ENCODE measurements at places on chromosomes 13 and 19.

DNA sequence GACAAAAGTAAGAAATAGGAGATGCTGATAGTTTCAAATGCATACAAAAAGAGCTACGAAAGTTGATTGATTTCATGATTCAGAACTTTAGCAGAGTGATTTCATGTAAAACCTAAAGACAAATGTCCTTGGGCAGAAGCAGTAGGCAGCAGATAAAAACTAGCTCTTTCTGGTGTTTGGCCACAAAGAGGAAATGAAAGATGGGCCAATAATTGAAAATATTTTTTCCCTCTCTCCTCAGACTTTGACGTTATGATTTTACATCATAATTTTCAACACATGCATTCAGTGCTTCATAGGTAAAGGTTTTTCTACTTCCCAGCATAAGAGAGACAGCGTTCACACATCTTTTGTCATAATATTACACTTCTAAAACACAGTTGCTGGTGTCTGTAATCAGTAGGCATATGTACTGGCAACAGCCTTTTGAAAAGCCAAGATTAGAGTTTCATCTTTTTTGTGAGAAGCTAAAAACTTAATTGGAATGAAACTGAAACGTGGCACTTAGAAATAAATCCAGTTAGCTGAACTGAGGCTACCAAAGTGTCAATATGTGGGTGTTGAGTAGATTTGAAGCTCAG is 9.3 kb downstream of the SCEL start:
- no peak for DNase-seq

DNA sequence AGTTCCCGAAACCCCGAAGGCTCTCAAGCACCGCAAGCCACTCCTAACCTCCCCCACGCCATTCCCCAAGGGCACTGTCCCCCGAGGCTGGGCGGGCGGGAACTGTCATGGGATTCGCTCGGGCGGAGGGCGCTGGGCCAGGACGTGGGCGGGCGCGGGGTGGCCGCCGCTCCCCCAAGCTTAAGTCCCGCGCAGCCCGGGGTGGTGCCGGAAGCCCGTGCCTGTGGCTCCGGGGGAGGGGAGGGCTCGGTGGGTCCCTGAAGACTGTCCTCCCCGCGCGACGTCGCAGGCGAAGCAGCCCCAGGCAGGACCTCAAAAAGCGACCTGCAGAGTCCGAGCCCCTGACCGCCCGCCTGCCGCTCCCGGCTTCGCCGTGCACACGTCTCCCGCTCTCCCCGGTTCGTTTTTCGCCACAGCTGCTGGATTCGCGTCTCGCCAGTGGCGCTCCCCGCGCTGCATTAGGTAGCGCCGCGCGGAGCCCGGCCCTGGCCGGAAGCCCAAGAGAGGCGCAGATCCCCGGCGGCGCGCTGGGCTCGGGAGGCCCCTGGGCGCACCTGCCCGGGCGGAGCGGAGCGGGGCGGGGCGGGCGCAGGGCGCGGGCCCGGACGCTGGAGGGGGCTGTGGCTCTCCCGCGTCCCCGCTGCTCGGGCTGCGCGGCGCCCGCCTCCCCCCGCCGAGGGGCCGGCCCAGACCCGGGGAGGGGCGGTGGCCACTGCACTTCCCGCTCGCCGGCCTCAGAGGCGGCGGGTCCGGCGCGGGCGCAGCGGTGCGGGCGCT is at the start of gene FARP1:
Gene FARP1, plus strand, starts transcription at position 715 of the 777 bp plus-strand sequence. CDS start 70,149 bp downstream, outside the sequence.
- DNase-seq = no peak

- no peak for DNase-seq
Observed at GRCh38 chr19:29013325-29013724, 199.6 kb downstream of the UQCRFS1 start.

DNA sequence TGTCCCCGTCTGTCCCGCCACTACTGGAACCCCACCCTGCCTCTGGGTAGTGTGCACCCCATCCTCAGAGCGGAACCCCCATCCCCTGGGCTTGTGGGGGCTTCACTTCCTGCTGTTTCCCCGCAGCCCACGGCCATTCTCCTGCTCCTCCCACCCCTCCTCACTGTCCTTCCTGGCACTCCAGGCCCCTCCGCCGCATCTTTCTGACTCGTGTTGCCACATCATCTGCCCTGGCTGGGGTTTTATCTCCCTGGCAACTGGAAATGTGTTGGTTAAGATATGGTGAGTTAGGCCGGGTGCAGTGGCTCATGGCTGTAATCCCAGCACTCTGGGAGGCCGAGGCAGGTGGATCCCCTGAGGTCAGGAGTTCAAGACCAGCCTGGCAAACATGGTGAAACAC is 37.3 kb downstream of the KDM4B start:
- DNase-seq = no peak

DNA sequence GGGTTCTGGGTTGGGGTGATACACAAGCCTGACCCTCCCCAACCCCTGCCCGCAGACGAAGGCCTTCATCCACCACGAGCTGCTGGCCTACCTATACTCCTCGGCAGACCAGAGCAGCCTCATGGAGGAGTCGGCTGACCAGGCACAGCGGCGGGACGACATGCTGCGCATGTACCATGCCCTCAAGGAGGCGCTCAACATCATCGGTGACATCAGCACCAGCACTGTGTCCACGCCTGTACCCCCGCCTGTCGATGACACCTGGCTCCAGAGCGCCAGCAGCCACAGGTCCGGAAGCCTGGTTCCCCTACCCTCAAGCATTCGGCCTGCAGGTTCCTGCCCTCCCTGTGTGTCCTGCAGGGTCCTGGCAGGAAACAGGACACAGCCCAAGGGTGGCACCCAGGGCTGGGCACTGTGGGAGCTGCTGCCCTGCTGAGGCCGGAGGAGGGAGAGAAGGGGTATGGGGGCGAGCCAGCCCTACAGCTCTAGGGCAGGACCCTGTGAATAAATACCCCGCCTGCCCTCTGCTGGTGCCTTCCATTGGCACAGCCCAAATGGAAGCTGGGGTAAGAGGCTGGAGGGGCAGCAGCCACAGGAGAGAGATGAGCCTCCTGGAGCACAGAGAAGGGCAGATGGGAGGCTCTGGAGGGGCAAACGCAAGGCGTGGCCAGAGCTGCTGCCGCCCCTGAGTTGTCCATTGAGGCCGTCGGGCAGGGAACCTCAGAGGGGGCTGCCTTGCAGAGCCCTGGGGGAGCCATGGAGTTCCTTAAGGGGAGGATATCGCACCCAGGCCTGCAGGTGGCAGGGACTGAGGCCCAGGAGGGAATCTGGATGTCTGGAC is 6.8 kb downstream of the TMED1 start:
- DNase-seq = no peak
